NCI-H1092 (cell line): ENCODE measurements at places on chromosomes 5 and 9.

DNA sequence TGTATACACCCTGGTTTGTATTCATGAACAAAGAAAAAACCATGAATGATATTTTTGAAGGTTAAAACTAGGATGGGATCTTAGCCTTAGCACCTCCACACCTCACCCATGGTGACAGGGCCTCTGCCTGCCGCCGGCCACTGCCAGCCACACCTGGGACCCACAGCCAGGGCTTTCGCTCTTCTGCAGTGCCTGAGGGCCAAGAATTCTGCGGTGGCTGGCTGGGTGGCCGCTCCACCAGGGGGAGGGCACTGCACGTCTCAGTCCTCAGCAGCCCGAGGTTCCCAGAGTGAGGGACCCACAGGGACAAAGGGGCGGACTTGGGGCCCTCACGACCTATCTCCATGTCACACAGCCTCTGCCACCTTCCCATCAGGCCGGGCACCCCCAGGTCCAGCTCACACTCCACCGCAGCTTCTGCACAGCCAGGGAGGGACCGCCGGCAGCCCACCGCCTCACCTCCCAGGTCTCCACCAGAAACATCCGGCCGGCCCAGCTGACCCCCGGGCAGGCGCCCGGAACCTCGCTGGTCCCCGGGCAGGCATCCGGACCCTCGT lies 6.9 kb downstream of the EXD3 start:
- no peak for DNase-seq

- DNase-seq: no peak
Observed at GRCh38 chr9:107367727-107368502, 84.8 kb downstream of the RAD23B start.

GRCh38 chr9:121774715-121775613 lies 123.5 kb downstream of the DAB2IP start:
- no peak for DNase-seq

DNA sequence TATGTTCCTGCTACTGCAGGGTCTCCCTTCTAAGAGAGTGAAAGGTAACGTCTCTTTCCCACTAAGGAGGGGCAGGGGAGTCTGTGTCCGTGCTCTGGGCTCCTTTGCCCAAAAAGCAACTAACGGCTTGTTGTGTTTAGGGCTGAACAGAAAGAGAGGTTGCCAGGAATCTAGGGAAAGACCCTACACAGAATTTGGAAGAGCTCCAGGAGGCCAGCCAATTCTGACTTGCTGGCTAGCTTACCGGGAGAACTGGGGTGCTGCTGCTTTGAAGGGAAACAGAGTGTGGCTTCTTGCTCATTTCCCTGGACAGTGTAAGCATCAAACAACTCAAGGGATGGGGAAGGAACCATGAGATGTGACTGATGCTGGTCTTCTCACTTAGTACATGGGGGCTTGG lies 176.1 kb downstream of the GADD45G start:
- no peak for DNase-seq

- no peak for DNase-seq
Observed at GRCh38 chr5:95075111-95075510, 209.8 kb downstream of the MCTP1 start.

DNA sequence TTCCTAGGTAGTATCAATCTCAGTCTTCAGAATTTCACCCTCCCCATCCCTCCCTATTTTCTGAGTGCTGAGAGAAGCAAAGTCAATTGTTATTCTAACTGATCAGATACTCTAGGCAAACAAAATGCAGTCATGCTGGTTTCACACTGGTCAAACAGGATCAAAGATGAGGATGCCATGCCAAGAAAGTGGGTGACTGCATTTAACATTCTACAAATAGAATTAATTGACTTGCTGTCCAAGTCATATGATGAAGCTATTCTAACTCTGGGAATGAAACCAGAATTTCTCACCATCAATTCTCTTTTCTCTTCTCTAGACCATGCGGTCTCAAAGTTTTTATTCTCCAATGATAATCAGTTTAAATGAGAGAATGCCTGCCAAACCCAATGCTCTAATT lies 112.5 kb downstream of the CTNND2 start:
- DNase-seq: no peak

DNA sequence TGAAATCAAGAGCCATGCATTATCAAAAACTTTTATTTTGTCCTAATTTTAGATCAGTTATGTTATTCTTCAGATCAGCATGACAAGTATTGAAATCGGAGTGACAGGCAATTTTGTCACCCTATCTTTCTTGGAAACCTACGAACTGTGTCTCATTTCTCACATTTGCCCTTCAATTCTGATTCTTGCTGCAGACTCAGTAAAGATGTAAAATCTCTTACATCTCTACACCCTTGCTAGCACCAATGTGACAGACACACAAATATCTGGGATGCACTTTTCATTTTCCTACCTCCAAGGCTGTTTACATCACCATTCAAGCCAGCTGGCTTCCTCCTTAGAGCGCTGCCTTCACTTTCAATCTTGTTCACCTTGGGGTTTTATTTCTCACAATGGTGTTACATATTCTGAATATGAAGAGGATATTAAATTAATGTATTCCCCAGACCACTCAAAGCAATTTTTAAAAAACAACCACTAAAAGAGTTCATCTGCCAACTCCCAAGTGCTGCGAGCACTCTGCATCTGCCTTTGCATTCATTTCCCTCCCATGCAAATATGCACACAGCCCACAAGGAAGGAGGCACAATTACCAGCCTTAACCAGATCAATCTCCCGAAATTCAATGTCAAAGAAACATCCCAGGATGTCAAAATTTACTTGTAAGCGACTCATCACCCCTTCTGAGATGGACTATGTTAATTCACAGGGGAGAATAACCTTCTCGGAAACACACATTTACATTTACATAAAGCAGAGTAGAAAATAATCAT lies 164.3 kb downstream of the ENC1 start:
- DNase-seq: no peak

GRCh38 chr9:3528451-3528850 lies 2.6 kb upstream of the RFX3 start:
- DNase-seq: no peak

- no peak for DNase-seq
Observed at GRCh38 chr9:118366228-118366627, 662.0 kb downstream of the TLR4 start.

GRCh38 chr5:32108167-32108566 lies 66.0 kb downstream of the GOLPH3 start:
- DNase-seq: no peak

GRCh38 chr5:175377816-175378215 lies 66.2 kb downstream of the DRD1 start:
- DNase-seq: no peak

GRCh38 chr9:131688377-131688776 lies 51.5 kb downstream of the RAPGEF1 start:
- DNase-seq: no peak

- no peak for DNase-seq
Observed at GRCh38 chr5:122424132-122424531, 112.1 kb downstream of the SNCAIP start.

- no peak for DNase-seq
Observed at GRCh38 chr9:109354190-109354589, 33.3 kb upstream of the EPB41L4B start.
